ENCODE measurements at places on chromosomes 11 and 22. TPM values are rescaled to one million over a fixed set of nuclear protein-coding genes. Genes with fewer than 3 reads are reported as not detected.

Gene PKP3
- 1.9 TPM for total RNA-seq

Gene RTN4RL2
- 1.3 TPM for total RNA-seq

Gene OR10A2
- not detected for total RNA-seq

Gene LINC01488
- not detected for total RNA-seq

Gene POU2AF2
- not detected for total RNA-seq

Gene LRRC74B
- total RNA-seq, result not detected

Gene USP2
- 0.84 TPM for total RNA-seq
